ENCODE measurements at places on chromosomes 12 and 14.

- DNase-seq = no peak
Observed at GRCh38 chr12:92930421-92930820, 1.3 kb upstream of the EEA1 start.

DNA sequence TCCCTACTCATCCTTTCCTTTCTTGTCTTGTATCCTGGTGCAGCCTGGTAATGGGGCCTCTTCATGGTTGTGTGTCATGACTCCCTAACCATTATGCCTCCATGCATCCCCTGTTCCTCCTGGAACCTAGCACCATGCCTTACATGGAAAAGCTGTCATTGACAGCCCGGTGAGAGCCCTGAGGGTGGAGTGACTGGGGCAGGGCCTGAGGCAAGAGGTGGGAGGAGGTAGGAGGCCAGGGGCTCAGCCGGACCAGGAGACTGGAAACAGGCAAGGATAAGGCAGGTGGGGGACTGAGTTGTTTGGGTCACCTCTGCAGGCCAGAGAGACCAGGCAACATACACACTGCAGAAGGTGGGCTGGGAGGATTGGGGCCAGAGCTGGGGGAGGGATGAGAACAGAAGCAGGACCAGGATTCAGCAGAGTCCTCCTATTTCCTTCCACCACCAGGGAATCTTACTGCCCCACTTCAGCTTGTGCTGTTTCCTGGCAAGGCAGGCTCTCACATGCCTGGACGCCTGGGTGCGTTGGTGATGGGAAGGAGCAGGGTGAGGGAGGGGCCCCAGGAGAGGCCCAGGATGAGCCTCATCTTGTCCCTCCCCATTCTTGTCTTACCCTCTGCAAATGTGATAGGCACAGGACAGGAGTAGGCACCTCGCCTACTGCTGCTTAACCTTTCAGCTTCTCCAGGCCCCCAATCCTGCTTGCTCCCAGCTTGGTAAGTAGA is at the start of gene LTB4R2:
TSS of gene LTB4R2 (plus strand) at position 603 of the 727 bp plus-strand sequence. CDS start 525 bp downstream, outside the sequence.
- no peak for DNase-seq

DNA sequence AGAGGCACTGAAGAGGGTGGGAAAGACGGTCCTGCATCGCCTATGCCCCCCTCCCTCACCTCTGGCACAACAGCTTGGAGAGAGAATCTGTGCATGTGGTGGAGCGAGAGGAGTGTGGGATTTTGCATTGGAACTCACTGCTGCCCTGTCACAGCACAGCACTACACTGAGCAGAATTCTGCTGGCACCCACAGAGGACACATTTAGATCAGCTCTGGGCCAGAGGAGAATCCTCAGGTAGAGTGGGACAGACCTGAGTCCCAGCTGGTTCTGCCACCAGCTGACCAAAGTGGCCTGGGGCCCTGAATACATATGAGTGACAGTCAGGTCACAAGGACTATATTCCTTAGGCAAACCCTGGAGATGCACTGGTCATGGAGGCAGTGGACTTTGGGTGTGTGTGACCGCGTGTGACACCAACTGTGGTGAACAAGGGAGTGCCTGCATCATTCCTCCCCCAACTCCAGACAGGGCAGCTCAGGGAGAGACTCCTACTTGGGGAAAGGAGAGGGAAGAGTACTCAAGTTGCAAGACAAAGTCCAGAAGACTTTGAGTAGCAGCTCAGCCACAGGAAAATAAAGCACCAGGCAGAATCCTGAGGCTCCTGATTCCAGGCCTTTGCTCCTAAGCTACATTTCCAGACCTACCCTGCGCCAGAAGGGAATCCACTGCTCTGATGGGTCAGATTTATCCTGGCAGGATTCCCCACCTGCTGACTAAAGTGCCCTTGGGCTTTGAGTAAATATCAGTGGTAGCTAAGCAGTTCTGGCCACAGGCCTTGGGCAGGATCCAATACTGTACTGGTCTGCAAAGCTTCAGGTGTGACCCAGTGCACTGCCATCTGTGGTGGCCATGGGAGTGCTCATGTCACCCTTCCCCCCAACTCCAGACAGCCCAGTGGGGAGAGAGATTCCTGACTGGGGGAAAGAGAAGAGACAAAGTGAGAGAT is 10.6 kb upstream of the ACOT1 start:
- DNase-seq = no peak

DNA sequence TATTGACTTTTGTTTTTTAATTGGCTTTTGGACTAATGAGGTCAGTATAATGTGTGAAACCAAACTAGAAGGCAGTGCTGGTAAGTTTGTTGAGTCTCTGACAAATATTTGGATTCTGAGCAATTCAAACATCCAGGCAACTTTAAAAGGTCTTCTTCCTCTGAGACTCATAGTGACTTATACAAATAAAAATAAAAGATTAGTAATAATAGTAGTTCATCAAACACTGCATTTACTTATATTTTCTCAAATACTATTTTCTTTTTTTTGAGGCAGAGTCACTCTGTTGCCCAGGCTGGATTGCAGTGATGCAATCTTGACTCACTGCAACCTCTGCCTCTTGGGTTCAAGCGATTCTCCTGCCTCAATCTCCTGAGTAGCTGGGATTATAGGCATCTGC is 337.9 kb downstream of the DAD1 start:
- DNase-seq = no peak

DNA sequence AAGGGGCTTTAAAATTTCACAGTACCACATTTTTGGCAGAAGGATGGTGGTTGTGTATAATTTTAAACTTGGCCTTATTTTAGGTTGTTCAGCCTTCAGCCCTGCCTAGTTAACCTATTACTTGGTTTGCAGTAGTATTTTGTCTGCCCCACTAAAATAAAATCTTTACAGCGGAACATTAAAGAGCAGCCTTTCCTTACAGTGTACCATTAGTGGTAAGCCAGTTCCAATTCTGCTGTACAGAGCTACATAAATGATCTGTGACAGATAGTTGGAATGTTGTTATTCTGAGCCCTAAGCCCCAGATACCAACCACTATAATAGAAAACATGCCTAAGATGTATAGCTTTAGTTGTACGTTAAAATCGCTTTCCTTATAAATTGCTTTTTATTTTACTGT is 56.2 kb downstream of the SLC38A6 start:
- DNase-seq = no peak

GRCh38 chr12:120584343-120585149 is 3.3 kb upstream of the POP5 start:
- DNase-seq = no peak

DNA sequence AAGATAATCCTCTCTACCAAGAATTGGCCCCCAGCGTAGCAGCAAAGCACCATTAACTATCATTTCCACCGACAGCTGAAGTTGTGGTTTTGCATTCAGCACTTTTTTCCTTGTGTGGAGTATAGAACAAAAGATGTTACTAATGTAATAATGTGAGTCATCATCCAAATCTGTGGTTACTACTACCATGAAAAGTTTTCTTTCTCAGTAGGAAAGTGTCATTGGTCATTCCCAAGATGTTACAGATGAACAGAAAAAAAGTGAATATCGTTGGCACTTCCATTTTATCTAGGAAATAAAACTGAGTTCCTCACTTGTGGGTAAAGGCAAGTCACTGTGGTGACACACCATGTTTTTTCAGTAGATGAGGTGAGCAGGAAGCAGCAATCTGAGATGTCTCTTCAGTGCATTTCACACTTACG is 30.3 kb upstream of the IFNG start:
- no peak for DNase-seq

DNA sequence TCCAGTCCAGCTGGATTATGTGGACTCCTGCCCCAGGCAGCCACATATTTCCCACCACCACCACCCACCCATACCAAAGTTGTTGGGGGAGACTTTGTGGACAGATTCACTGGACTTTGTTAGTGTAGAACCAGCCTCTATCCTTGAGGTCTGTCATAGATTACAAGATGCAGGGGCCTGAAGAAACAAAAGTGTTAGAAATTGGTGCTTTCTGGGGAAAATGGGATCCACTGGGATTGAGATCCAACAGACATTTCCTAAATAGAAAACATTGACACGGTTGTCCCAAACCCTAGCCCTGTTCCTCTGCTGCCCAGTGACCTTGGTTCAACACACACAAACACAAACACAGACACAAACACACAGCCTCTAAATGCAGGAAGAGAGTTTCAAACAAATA is 36.6 kb upstream of the TBX5 start:
- no peak for DNase-seq

- no peak for DNase-seq
Observed at GRCh38 chr12:102441077-102441596, 39.2 kb downstream of the IGF1 start.

DNA sequence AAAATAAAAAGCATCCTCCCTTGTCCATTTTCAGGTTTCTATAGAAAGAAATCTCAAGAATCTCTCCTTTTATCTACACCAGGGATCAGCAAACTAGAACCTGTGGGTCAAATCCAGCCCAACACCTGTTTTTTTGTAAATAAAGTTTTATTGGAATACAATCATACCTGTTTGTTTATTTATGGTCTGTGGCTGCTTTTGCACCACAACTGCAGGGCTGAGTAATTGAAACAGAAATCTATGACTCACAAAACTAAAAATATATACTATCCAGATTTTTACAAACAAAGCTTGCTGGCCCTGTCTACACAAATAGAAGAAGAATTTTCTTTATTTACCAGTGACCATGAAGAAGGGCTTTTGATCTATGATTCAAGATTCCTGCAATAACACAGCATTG is 95.1 kb upstream of the COCH start:
- DNase-seq = no peak

DNA sequence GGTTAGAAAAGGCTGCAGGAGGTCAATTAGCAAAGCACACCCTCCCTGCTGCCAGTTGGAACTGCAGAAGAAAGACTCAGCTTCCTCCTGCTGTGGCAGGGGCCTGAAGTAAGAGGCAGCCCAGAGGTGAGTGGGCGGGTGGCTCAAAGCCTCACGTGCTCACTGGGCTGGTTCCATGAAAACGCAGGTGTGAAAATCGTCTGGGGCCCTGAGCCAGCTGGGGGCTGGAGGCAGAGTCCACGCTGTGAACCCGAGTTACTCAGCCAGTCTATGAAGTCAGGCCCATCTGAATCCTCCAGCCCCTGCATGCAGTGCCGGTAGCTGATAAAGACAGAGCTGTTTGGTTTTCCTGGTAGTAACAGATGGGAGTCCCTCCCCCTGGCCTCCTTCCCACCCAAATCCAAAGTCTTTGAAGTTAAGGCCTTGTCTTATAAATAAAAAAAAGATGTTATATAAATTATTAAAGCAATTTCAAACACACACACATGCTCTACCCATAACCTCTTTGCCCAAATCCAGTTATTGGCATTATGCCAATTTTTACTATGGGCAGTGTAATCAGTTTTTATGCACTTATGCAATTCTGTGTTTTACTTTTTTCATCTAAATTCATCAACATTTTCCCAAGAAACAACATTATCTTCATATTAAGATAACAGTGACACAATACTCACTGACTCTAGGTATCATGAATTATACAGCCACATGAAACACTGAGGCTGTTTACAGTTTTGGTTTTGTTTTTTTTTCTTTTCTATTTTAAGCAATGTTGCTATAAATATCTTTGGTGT is 57.9 kb upstream of the PNMA1 start:
- no peak for DNase-seq

GRCh38 chr14:106013879-106014376 is 487.5 kb downstream of the TMEM121 start:
- no peak for DNase-seq

DNA sequence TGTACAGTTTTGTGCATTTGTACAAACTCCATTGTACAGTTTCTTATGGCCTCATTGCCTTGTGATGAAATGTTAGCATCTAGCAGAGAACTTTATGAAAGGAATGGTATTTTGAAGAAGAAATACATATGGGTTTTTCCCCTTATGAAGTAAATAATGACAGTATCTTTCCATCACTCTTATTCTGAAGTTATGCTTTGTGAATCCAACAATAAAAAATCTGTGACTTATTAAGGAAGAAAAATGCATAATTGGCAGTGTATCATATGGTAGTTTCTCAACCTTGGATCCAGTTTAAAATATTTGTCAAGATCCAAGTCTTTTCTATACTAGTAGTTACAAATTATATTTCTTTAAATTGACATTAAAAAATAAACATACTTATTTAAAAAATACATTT is 859.1 kb upstream of the FLRT2 start:
- no peak for DNase-seq

- no peak for DNase-seq
Observed at GRCh38 chr12:94267921-94268471, 119.6 kb downstream of the PLXNC1 start.

DNA sequence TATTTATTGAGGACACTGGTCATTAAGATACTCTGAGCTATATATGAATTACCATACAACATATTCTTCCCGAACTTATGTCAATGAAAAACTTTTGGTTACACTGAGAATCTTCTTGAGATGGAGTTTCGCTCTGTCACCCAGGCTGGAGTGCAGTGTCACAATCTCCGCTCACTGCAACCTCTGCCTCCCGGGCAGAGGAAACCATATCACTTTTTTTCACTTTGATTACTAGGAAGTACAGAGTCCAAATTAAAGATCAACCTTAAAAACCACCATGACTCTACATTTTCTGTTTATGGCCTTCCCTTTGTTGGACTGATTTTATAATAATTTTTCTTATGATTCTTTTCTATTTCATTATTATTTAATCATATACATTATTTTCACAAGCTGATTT is 336.5 kb downstream of the FSCB start:
- no peak for DNase-seq

GRCh38 chr14:33792009-33792719 is 158.7 kb downstream of the EGLN3 start:
- no peak for DNase-seq

- no peak for DNase-seq
Observed at GRCh38 chr14:78982551-78982950, 812.4 kb downstream of the NRXN3 start.

DNA sequence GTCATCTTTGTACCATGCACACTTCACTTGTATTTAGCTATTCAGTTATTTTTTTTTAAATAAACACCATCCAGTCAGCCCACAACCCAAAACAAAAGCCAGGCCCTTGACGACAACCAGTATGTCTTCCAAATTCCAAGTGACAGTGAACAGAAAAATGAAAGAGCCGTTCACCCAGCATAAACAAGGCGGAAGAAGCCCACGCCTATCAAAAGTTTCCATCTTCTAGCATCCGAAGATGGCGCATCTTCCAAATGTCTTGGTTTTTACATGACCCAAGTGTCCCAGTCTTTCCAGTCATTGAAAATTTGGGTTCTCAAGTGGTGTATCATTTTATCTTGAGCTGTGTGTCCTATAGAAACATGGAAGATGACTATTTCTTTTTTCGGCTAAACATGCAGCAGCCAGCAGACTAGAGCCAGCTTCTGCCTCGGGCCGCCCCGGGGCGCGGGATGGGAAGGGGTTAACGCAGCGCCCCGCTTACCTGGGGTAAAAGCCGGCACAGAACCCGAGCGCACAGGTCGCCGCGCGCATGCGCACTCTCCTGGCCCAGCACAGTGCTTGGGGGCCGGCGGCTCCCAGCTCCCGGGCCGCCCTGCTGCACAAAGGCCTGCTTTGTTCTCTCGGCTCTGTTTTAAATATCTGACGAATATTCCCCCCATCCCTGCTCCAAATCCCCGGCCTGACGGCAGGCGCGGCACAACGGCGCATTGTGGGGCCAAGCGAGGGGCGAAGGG is 164.8 kb downstream of the ZFP36L1 start:
- no peak for DNase-seq

- DNase-seq = no peak
Observed at GRCh38 chr12:58089588-58089987, 148.2 kb downstream of the ATP23 start.
